ENCODE measurements at places on chromosomes 11 and 22. TPM values are rescaled to one million over a fixed set of nuclear protein-coding genes. Genes with fewer than 3 reads are reported as not detected.

CSNK2A3 gene
- 0.31 TPM for polyA plus RNA-seq

KREMEN1 gene
- polyA plus RNA-seq = 7.9 TPM

DNA sequence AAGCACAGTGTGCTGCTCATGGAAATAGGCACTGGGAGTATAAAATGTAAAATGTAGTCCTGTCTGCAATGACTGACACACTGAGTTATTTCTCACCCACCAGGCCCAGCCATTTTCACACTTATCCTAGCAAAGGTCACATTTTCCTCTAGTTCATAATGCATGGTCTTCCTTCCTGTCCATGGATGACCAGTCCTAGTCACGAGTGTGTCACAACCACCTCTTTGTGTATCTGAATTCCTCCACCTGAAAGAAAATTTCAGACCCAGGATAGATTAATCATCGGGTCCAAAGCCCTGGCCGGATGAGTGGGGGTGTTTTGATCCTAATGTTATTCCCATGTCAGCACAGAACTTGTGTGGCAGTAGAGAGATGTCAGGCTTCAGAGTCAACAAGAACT, at the start of gene MRGPRX4:
MRGPRX4 (plus strand) TSS at position 172 of the 400 bp plus-strand sequence. CDS start 420 bp downstream, outside the sequence.
- H3K4me3 ChIP-seq = no peak within 1 kb of the TSS
- H3K4me1 ChIP-seq = no peaks in the 10 kb centered on the region
- no peak within 1 kb of the TSS for H3K27ac ChIP-seq
- no peak for DNase-seq
- H3K36me3 ChIP-seq = no peaks in the 10 kb centered on the region

OR52I1 gene
- polyA plus RNA-seq = not detected

DNA sequence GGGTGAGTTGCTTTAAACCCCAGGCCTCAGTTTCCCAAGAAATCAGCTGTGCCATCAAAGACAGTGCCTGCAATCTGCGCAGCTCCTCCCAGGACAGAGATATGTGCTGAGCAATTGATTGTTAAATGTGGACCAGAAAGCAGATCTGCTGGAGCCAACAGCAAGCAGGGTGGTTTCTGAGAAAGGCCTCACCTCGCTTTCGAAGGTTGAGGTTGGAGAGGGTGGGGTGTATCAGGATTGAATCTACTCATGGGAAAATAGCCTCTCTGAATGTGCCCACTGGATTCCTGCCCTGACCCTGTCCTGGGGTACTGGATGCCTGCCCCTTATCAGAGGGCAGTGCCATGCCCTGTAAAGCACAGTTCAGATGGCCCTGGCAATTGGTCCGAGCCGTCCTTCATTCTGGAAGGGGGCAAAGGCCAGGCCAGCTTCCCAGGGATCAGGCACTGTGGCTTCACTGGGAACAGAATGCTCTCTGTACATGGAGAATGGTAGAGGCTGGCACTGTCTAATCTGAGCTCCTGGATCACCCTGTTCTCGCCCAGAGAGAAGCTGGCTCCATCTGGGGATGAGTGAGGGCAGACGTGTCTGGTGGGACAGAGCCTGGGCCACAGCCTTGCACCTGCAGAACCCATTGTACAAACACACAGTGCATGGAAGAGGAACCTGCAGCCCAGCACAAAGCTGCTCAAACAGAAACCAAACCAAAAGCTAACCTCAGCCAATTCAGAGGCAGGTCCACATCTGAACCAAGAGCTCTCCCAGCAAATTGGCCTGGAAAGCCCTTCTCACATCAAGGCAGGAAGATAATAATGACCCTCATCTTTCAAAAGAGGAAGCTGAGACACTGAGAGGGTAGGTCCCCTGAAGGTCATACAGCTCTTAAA, 15.2 kb downstream of the DHCR7 start:
- no peak for DNase-seq
- no peaks in the 10 kb centered on the region for H3K4me1 ChIP-seq
- no peak overlapping the region for H3K27ac ChIP-seq
- H3K27me3 ChIP-seq = no peaks in the 10 kb centered on the region
- no peaks in the 10 kb centered on the region for H3K36me3 ChIP-seq
- H3K4me3 ChIP-seq = no peak overlapping the region

DNA sequence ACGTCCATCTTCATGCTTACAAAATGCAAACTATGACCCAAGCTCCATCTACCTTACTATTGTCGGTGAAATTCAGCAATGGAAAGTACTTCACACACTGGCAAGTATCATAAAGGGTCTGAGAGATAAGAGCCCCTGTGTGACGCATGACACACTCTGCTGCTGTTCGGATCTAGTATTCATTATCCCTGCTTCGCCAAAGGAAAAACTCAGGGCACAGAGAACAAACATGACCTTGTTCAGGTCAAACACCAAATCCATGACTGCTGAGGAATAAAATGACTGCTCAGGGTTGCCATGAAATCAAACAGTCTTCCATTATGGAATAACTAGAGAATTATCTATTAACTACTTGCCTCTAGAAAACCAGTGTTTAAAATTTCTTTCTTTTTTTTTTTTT, 73.0 kb downstream of the MICAL3 start:
- H3K4me1 ChIP-seq = peaks cover 9% of the 10 kb centered on the region
- no peak overlapping the region for H3K27ac ChIP-seq
- H3K4me3 ChIP-seq = no peak overlapping the region
- no peaks in the 10 kb centered on the region for H3K27me3 ChIP-seq

NDUFS8 gene
- polyA plus RNA-seq = 123 TPM

PARVA gene
- polyA plus RNA-seq = 27.6 TPM

- H3K4me1 ChIP-seq = no peaks in the 10 kb centered on the region
- H3K27ac ChIP-seq = no peak overlapping the region
- H3K27me3 ChIP-seq = no peaks in the 10 kb centered on the region
- no peaks in the 10 kb centered on the region for H3K36me3 ChIP-seq
These were observed 3.0 kb downstream of the CXCR5 start for GRCh38 chr11:118886681-118887111.

DNA sequence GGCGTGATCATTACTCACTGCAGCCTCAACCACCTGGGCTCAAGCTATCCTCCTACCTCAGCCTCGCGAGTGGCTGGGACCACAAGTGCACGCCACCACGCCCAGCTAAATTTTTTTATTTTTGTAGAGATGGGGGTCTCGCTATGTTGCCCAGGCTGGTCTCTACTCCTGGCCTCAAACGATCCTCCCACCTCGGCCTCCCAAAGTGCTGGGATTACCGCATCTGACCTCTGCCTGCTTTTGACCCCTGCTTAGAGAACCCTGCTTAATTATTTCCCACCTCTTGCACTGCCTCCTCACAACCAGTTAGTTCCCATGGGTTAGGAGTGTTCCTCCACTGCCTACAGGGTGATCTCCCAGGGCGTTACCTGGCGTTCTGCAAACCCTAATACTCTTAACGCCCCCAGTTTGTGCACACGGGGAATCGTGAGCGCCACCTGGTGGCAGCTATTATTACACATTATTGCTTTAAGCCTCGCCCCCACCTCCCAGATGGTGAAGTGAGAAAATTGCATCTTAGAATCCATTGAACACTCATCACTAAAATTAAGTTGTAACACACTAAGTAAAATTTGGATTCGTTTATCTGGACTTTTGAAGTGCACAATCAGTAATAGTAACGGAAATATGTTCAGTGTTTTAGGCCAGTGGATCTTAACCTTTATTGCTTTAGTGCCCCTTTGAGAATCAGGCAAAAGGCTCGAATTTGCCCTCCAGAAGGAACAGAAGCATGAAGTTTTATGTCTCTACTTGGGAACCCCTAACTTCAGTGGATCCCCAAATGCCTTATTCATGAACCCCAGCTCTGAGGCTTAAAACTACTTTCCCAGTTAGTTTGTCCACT, 61.4 kb upstream of the ASPHD2 start:
- no peak overlapping the region for H3K27ac ChIP-seq
- no peaks in the 10 kb centered on the region for H3K4me1 ChIP-seq
- DNase-seq = peak; percentile 68
- no peaks in the 10 kb centered on the region for H3K36me3 ChIP-seq
- H3K27me3 ChIP-seq = no peaks in the 10 kb centered on the region
- no peak overlapping the region for H3K4me3 ChIP-seq

CBLIF gene
- not detected for polyA plus RNA-seq

GRCh38 chr11:1748636-1749394, 1.6 kb downstream of the IFITM10 start:
- no peaks in the 10 kb centered on the region for H3K4me1 ChIP-seq
- no peaks in the 10 kb centered on the region for H3K27me3 ChIP-seq
- no peak overlapping the region for H3K27ac ChIP-seq
- H3K36me3 ChIP-seq = no peaks in the 10 kb centered on the region
- DNase-seq = peak; percentile 85

DNA sequence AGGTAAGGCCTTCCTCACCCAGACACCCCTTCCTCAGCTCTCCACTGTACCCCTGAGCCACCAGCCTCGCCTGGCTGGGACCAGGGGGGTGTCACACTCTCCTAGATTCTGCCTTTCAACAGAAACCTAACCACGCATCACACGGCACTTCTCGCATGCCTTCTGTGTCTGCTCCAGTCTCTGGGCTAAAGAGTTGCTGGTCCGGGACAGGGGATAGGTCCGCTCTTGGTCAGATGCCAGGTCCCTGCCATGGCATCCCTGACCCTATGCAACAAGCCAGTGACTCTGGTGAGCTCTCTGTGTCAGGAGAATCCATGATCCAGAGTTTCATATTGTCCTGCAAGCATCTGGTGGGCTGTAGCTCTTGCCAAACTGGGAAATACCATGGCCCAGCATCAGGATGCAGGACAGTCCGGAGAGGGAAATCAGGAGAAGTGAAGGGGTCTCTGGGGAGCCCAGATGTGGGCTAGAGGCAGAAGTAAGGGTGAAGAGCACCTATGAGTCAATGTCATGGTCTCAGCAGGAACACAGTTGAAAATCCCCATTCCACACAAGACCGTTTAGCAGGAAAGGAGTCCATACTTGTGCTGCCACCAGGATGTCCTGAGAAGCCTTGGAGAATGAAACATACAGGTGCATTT, 14.1 kb downstream of the IGLL5 start:
- no peaks in the 10 kb centered on the region for H3K27me3 ChIP-seq
- no peaks in the 10 kb centered on the region for H3K36me3 ChIP-seq
- no peaks in the 10 kb centered on the region for H3K4me1 ChIP-seq
- H3K4me3 ChIP-seq = no peak overlapping the region
- no peak overlapping the region for H3K27ac ChIP-seq

- H3K27ac ChIP-seq = no peak overlapping the region
- H3K36me3 ChIP-seq = peaks cover 17% of the 10 kb centered on the region
- no peak for DNase-seq
- no peak overlapping the region for H3K4me3 ChIP-seq
These were observed 37.4 kb upstream of the CHKA start for GRCh38 chr11:68158580-68158979.

DNA sequence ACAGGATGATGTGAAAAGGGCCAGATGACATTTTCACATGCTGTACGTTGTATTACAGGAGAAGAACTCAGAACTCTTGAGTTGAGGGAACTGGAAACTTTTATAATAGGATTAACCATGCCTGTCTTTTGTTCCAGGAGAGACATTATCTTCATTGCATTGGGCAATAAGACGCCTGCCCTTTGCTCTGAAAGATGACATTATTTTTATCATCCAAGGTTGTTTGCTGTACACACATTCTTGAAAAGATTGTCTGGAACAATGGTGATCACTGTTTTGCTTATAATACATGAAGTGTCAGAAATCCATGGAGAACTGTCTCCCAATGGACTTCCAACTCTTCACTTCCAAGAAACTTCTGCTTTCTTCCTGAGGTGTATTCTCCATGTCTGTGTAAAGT, 334.6 kb upstream of the B3GAT1 start:
- H3K4me3 ChIP-seq = no peak overlapping the region
- H3K36me3 ChIP-seq = no peaks in the 10 kb centered on the region
- H3K27ac ChIP-seq = no peak overlapping the region
- no peaks in the 10 kb centered on the region for H3K4me1 ChIP-seq
- no peak for DNase-seq

CEP126 gene
- polyA plus RNA-seq = 2.1 TPM

UBQLNL gene
- polyA plus RNA-seq = 0.10 TPM

Data from SK-N-SH (cell line).